T follicular helper cell (primary cell): ENCODE measurements at places on chromosomes 2 and 18.

DNA sequence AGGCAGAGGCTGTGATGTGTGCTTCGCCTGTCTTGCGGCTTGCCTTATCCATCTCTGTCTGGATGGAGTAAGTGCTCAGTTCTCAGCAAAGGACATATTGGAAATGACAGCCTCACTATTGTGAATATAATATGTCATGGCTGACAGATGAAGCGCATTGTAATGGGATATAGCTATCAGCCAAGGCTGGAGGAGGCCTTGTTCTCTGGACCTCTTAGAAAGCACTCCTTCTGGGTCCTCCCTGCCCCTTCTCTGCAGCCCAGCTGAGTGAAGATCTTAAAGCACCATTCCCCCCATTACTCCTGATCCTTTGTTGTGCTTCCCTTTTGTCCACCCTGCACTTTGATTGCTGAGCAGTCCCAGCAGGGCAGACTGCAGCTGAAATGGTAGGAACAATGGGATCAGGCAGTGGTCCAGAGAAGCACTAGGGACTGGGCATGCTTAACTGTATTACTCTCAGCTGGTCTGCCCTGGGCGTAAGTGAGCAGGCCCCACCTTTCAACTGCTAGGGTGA, 265.3 kb downstream of the SETBP1 start:
- DNase-seq, result no peak

- DNase-seq, result no peak
These were observed 925.7 kb downstream of the EPHA4 start for GRCh38 chr2:220646424-220646823.

- no peak for DNase-seq
These were observed 101.5 kb downstream of the GALNT1 start for GRCh38 chr18:35683021-35683420.

- DNase-seq, result peak; percentile 39
These were observed 90.5 kb downstream of the ICOS start for GRCh38 chr2:204027091-204027490.

GRCh38 chr2:120298173-120298835, 45.7 kb downstream of the RALB start:
- no peak for DNase-seq

DNA sequence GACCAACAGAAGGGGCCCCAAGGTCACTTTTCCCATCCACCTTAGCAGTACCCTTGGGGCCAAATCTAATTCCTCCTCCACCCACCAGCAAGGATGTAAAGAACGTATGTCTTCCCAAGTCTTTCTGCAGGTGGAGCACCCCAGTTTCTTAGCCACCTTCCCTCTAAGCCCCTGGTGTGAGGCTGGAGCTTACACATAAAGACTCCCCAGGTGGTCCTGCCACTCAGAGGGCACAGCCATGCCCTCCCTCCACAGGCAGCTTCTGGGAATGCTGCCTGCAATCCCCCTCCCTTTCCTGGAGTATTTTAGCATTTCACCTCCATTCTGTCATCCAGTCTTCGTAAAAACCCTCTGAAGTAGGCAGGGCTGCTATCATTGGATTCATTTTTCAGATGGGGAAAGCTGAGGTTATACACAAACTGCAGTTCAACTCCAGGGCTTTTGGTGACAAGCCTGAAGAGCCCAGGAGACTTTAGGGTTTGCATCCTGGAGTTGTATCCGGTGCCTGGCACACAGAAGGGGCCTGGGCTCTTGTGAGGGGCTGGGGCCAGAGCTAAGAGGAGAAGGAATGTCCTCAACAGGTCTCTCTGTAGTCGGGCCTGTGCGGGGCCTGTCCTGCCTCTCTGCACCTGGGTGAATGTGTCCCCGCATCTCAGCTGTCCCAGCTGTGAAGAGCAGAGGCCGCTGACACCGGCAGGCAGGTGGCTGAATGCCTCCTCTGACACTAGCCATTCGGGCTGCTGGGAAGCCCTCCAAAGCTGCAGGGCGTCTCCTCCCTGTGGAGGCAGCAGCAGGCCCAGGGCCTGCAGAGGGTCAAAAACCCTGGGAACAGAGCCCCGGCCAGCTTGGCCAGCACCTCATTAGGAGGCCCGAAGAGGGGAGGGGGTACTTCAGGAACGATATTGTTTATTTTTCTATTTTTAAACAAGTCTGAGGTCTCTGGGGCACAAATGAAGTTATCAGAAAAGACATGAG, 27.6 kb downstream of the CIB4 start:
- DNase-seq, result no peak

GRCh38 chr2:189440644-189440946, 679 bp upstream of the WDR75 start:
- DNase-seq, result no peak

- no peak for DNase-seq
These were observed 175.2 kb downstream of the SMAD7 start for GRCh38 chr18:48775372-48776155.

GRCh38 chr2:97871096-97871780, 124.5 kb downstream of the TMEM131 start:
- DNase-seq, result no peak
